Lower leg skin (tissue), 4 donors: ENCODE measurements at places on chromosomes 13 and 19.

DNA sequence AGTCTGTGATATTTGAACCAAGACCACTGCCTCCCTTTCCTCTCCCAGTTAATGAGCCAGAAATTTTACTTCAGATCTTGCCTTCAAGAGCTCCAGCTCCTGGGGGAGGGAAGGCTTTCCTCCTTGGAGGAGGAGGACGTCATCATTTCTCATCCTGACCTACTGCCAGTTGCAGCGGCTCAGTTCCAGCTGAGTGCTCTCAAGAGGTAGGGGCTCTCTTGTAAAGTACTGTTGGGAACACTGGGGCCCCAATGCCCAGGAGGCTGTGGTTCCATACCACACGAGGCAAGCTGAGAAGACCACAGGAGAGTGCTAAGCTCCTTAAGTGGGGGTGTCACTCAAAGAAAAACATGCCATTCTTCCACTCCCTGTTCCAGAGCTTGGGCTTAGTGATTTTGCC is 36.2 kb downstream of the METTL21C start:
- no peak for DNase-seq

- DNase-seq: no peak
Observed at GRCh38 chr13:106748785-106749184, 180.8 kb upstream of the ARGLU1 start.

- no peak for DNase-seq
Observed at GRCh38 chr13:21289475-21289874, 113.0 kb downstream of the MRPL57 start.

- DNase-seq: no peak
Observed at GRCh38 chr13:21556051-21556450, 47.9 kb downstream of the MICU2 start.

DNA sequence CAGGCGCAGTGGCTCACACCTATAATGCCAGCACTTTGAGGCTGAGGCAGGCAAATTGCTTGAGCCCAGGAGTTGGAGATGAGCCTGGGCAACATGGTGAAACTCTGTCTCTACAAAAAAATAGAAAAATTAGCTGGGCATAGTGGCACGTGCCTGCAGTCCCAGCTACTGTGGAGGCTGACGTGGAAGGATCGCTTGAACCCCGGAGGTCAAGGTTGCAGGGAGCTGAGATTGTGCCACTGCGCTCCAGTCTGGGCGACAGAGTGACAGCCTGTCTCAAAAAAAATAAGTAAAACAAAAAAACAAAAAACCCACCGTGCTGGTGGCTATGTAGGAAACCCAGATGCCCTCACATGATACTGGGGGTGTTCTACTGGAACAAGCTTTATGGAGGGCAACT is 16.4 kb downstream of the PHLDB3 start:
- DNase-seq: no peak

DNA sequence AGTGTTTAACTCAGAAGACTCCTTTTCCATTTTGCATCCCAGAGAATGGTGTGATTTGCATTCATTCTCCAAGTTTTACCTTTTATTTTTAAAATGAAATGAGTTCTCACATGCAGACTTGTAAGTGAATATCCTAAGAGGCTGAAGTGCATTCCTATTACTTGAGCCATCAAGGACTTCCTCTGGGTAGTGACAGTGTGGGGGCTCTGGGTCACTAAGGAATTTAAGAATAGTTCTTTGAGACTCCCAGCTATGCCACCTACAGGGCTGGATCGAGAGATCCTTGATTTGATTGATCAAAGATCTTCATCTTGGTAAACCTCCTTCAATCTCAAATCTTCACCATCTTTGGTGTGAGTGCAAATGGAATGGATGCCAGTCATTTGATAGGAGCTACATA is 36.3 kb upstream of the SLC10A2 start:
- no peak for DNase-seq

- no peak for DNase-seq
Observed at GRCh38 chr13:99290894-99291293, 16.3 kb downstream of the GPR183 start.

- DNase-seq: no peak
Observed at GRCh38 chr13:100899720-100900316, 225.2 kb upstream of the TMTC4 start.

GRCh38 chr13:74414458-74414857 is 280.3 kb upstream of the KLF12 start:
- no peak for DNase-seq

DNA sequence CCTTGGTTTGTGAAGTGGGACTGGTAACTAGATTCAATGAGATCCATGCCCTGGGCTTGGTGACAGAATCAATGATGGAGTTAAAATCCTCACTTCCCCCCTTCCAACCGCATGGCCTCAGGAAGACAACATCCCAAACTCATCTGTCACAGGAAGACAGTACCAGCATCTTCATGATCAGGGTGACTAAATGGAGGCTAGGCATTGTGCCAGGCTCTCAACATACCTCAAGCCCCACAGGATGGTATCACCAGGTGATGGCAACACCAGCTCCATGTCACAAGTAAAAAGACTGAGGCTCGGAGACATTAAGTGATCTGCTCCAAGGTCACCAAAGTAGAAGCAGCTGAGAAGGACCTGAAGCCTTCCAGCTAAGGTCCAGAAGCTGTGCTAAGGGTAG is 14.2 kb downstream of the MED26 start:
- DNase-seq: no peak

GRCh38 chr13:92317066-92317465 is 909.5 kb upstream of the GPC6 start:
- no peak for DNase-seq

- no peak for DNase-seq
Observed at GRCh38 chr13:21541271-21541670, 62.7 kb downstream of the MICU2 start.

DNA sequence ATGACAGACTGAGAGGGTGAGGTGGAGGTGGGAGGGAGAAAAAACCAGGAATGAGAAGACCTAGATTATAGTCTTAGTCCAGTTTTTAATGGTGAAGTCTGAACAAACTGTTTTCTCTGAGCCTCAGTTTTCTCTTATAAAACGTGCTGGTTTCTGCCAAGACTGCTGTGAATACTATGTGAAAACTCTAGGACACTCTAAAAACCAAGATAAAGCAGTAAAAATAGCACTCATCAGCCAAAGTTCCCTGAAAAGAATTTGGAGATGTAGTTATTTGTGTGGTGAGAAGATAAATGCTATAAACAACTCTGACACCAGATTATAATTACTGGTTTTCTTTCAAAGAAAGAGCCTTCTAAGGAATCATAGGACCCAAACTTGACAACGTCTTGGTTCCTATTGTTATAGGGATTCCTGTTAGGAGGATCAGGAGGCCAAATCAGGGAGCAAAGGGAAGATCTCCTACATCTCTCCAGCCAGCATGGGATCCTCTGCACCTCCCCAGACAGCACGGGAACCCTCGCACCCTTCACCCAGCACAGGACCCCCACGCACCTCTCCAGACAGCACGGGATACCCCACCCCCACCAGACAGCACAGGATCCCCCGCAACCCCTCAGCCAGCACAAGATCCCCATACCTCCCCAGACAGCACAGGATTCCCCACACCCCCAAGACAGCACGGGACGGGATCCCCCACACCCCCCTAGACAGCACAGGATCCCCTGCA is 130.2 kb downstream of the MIPEP start:
- DNase-seq: no peak

DNA sequence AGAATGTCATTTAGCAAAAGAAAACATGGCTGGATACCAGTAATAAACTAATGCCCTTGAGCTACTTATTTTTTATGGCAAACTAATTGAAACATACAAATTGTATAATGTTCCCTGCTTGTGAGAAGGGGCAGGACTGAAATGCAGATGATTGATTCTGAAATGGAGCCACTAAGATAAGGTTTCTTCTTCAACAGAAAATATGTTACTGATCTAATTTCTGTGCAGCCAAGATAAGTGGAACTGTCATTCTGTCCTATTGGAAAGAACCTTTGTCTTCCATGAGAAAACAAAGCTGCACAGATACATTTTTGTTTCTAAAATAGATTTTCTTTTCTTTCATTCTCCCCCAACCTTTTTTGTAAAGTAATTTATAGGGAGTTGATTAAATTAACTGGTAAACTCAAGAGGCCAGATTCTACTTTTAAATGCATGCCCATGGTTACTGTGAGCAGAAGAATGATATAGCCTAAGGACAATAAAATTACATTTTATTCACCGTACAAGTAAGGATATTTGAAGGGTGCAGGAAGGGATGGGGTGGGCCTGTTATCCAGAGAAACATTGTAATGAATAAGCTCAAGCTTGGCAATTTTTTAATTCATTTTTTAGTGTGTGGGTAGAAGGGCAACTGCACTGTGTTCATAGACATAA is 39.9 kb downstream of the STARD13 start:
- DNase-seq: no peak

DNA sequence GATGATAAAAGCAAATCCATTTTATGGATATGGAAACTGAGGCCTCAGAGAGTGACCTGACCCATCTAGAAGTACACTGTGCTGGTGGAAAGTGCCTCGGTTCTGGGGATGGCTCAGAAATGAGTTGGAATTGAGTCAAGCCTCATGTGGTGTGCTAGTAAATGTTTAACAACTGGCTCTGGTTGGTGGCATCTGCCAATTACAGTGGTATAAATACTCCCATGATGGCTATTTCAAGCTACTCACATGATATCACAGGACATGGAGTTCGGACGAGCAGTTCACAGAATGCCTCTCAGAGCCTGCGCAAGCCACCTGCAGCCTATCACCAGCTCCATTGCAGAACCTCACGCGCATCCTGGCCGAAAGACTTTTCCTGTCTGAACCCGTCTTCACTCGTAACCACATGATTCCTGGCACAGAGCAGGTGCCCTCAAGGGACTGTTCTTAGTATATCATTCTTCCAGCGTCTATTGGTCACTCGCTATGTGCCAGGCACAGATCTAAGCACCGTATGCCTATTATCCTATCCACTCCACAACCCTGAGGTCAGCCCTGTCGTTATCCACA is 9.1 kb downstream of the TMEM150B start:
- DNase-seq: no peak

GRCh38 chr19:33686687-33687480 is 65.1 kb downstream of the CHST8 start:
- DNase-seq: peak; percentile 80

GRCh38 chr19:51320280-51320657 is 8.8 kb downstream of the IGLON5 start:
- DNase-seq: no peak

DNA sequence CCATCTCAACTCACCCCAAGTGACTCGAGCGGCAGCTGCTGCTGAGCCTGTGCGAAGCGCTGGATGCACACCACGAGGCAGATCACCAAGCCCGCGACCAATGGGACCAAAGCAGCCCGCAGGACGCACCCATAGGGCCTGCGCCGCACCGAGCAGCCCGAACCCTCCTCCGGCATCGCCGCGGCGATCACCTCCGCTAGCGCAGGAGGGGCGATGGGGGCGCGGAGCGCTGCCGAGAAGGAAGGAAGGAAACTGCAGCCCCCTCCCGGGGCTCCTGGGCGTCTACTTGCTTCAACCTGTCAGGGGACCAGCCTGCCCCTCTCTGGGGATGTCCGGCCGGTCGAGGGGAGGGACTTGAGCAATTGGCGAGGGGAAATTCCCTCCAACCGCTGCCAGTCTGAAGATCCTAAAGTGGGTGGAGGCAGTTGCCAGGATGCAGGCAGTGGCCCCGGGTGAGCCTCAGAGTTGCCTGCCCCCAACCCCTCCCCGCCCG is at the start of gene CD70:
Gene CD70, minus strand, starts transcription at position 324 of the 493 bp plus-strand sequence. Its CDS starts 148 bp downstream, at position 176.
- peak; percentile 29 for DNase-seq

GRCh38 chr13:27595055-27595811 is 25.1 kb downstream of the LNX2 start:
- no peak for DNase-seq

- no peak for DNase-seq
Observed at GRCh38 chr13:98839856-98840769, 87.6 kb upstream of the SLC15A1 start.

DNA sequence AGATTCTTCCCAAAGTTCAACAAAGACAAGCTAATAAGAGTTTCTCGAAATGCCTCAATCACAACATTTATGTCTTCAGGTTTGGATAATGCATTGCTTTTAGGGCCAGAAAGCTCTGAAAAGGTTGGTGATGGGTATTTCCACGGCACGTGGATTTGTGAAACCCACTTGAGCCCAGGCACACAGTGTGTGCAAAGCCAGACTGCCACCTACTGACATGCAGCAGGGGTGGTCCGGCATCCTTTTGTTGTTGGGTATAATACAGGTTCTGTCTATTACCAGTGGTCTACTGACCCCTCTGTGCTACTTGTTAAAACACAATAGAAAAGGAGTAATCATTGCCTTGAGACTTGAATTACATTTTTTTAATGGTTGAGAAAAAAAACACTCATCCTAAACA is 225.6 kb downstream of the RAP2A start:
- no peak for DNase-seq

DNA sequence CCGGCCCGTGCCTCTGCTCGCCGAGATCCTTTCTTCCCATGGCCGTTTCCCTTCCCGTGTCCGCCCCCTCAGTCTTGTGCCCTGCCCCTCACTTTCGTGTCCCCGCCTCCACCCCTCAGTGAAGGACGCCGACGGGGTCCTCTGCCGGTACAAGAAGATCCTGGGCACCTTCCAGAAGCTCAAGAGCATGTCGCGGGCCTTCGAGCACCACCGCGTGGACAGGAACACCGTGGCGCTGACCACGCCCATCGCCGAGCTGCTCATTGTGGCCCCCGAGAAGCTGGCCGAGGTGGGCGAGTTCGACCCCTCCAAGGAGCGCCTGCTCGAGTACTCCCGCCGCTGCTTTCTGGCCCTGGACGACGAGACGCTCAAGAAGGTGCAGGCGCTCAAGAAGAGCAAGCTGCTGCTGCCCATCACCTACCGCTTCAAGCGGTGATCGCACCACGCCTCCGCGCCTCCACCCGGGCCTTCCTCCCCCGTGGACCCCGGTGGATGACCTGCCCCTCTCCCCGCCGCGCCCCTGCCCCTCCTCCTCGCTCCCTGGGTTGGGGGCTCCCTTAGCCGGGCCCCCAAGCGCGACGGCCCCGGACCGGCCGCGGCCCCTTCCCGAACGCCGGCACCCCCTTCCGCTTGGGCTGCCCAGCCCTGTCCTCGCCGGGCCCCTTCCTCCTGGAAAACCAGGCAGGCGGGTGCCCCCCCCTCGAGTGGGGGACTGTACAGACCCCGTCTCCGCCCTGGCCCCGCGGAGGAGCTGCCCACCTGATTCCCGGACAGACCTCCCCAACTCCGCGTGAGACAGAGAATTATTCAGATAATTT is 2.3 kb upstream of the U2AF2 start:
- DNase-seq: no peak

GRCh38 chr13:27401210-27401609 is 23.2 kb upstream of the GTF3A start:
- no peak for DNase-seq

DNA sequence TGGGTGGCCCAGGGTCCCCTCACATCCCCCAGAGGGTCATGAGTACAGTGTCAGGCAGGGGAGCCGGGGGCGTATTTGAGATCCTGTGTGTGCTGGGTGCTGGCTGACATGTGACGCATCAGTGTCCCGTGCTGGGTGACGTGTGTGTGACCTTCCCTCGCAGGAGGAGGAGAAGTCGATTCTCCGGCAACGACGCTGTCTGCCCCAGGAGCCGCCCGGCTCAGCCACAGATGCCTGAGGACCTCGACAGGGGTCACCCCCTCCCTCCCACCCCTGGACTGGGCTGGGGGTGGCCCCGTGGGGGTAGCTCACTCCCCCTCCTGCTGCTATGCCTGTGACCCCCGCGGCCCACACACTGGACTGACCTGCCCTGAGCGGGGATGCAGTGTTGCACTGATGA is 25.8 kb downstream of the PNPLA6 start:
- no peak for DNase-seq
